Neuronal stem cell (in vitro differentiated cells): ENCODE measurements at places on chromosomes 13 and 19.
A peak's percentile ranks its signal among the peaks of the same experiment; 100 is the strongest.

- DNase-seq: no peak
Observed at GRCh38 chr13:113397608-113398425, 33.9 kb upstream of the GRTP1 start.

- DNase-seq: no peak
Observed at GRCh38 chr13:34751044-34751443, 191.0 kb upstream of the NBEA start.

DNA sequence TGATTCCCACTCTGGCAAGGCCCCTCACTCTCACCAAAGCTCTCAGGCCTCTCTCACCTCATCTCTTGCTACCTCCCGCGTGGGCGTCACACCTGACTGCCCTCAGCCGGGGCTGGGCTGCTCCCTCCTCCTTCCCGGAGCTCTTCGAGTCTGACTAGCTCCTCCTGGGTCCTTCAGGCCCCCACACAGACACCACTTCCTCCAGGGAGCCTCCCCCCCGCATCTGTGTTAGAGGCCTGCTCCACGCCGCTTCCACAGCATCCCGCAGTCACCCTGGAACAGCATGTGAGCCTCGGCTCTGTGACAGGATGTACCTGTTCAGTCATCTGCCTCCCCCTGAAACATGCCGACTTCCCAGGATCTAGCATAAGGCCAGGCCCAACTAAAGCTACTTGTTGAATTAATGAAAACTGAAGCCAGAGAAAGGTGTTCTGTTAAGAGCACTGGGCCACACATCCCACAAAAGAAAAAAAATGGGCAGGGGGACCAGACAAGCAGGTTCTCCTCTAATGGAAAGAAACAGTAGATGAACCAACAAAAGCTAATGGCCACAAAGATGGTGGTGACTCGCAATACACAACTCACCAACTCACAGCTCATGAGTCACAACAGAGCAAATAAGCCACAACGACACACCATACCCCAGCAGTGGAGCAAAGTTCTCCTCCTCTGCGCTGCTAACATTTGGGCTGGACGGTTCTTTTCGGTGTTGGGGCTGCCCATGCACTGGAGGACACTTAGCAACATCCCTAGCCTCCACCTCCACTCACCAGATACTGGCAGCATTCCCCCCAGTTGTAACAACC lies 3.0 kb downstream of the PPP6R1 start:
- DNase-seq: no peak

GRCh38 chr13:110912651-110913051 lies 2.2 kb downstream of the ANKRD10 start:
- DNase-seq: no peak

- no peak for DNase-seq
Observed at GRCh38 chr19:40360708-40361241, 12.3 kb downstream of the PLD3 start.

GRCh38 chr13:43676320-43676719 lies 110.5 kb downstream of the ENOX1 start:
- DNase-seq: no peak

- no peak for DNase-seq
Observed at GRCh38 chr19:12782424-12783290, 7.3 kb upstream of the HOOK2 start.

DNA sequence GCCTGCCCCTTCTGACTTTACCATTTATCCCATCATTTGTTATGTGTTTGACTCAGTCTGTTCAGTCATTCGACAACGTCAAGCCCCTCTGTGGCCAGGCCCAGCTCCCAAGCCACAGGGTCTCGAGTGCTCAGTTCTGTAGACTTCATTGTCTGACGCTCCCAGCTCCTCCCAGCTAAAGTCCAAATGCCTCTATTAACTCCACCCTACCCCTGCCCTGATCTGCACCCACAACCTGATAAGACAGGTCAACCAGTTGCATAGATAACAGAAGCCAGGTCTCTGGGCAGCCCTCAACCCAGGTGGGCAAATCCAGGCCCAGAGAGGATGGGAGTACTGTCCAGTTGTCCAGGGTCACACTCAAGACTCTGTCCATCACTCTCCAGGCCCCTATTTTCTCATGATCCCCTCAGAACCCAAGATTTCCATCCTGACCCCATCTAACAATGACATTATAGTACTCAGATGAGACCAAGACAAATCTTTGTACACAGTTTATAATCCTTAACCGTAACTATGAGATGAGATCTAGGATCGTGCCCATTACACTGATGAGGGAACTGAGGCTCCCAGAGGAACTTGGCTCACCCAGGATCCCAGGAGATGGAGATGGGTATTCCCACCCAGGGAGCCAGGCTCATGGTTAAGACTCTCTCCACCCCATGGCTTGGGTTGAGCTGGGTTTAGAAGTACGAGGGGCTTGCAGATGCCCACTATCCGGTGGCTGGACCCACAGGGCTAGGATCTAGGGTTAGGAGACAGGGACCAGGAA lies 1.1 kb downstream of the TM6SF2 start:
- no peak for DNase-seq

DNA sequence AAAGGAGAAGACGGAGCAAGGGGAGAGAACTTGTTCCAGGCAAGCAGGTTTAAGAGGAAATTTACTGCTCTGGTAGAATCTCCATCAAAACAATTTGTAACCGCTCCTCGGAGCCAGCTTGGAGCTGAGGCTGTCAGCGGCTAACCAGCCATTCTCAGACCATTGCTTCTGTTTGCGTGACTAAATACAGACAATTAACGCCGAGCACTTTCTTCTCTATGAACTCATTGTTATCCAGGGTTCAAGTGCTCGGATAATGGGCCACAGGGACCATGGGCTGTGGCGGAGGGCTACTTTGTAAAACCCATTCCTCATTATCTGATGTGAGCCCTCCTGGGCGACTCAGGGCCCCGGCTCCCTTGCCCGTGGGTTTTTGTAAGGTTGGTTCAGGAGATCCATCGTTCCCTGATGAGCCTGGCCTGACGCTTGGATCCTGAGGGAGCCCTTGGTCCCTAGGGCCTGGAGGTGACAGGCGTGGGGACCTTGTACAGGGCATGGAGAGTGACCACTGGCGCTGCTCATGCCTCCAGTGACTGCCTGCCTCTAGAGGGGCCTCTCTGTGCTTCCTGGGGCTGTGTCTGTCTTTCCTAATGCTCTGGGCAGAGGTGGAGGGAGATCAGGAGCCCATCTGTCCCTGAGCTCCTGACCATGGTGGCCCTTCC lies 61.5 kb upstream of the ZNF536 start:
- DNase-seq: no peak

GRCh38 chr19:33438987-33439781 lies 65.7 kb downstream of the CEBPG start:
- no peak for DNase-seq

GRCh38 chr19:42168206-42168605 lies 36.0 kb upstream of the POU2F2 start:
- DNase-seq: no peak

GRCh38 chr13:22765547-22765946 lies 415.2 kb upstream of the SGCG start:
- DNase-seq: no peak

- no peak for DNase-seq
Observed at GRCh38 chr19:7844405-7844804, 14.4 kb downstream of the EVI5L start.

GRCh38 chr19:36257520-36257876 lies 42.6 kb downstream of the ZNF146 start:
- no peak for DNase-seq

DNA sequence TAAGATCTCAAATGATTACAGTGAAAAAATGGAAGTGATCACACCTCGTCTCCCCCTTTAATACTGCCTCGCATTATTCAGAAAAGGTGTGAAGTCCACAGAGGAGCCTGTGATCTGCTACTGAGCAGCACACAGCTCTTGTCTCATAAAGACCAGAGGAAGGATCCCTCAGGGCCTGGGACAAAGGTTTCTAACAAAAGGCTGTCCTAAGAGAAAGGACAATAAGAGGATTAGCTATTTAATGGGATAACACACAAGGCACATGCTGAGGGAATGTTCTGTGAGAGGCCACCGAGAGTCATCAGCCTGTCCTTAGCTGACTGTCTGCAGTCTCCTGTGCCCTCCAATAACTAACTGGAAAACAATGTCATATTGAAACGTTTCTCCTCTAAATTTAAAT lies 26.7 kb downstream of the EBPL start:
- DNase-seq: peak; percentile 63

DNA sequence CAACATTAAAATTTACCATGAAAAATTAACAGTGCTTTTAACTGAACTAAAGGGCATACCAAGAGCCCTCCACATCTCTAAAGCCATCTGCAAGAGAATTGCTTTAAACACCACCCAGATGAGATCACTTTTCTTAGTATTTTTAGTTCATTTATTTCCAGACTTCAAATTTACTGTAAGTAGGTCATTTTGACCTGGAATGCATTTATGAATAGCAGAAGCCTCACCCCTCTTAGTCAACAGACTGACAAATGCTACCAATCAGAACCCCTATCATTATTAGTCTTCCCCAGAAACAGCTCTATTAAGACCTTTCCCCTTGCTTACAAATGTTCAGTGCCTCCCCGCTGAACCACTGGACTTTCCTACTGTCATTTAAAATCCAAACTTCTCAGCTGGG lies 27.3 kb downstream of the RUBCNL start:
- no peak for DNase-seq

- no peak for DNase-seq
Observed at GRCh38 chr13:22960827-22961226, 220.0 kb upstream of the SGCG start.

DNA sequence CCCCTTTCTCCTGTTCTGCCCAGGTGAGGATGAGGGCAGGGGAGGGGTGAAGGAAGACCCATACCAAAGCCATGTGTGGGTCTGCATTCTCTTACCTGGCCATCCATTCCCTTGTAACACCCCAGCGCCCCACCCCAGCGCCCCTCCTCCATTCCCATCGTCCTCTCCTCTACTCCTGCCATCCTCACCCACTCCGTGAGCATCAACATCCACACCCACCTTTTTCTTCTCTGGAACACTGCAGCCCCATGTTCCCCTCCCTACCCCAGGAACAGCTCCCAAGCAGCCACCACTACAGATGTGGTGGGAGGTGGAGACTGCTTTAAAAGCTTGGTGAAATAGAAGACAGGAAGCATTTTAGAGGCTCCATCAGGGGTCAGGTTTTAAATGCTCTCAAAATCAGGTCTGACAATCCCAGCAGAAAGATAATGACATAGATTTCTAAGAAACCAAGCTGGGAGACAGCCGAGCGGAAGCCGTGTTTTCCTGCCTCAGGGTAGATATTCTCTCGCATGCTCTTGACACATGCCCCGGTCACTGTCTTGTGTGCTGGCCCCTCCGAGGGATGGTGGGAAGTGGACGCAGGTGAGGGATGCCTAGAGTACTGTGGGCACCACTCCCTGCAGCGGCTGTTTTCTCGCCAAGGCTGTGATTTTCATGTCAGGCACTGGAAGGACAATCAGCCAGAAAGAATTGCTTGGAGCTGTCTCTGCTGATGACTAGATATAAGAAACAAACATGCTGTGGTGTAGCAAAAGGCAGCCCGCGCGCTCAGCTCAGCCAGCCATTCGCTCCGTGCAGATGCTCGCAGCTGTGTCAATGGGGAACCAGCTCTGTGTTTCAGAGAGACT lies 9.8 kb downstream of the MEDAG start:
- DNase-seq: no peak

GRCh38 chr13:43698758-43699157 lies 88.0 kb downstream of the ENOX1 start:
- DNase-seq: no peak

GRCh38 chr13:109182777-109183465 lies 553.5 kb downstream of the MYO16 start:
- DNase-seq: no peak
